ENCODE measurements at places on chromosomes 12 and 14.

DNA sequence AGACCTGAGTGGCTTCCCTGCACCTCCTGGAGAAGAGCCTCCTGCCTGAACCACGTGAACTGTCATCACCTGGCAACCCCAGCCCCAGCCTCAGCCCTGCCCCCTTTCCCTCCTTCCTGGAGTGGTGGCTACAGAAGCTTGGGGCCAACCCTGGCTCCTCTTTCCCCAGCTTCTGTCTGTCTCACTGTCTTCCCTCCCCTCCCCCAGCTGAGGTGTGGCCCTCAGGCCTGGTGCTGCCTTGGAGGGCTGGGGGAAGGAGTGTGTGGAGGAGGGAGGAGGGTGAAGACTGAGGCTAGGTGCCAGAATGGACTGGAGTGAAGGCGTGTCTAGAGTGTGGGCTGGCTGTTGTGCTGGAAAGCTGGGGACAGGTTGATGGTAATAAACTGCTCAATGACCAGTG is 9.7 kb downstream of the NFATC4 start:
- DNase-seq: no peak

DNA sequence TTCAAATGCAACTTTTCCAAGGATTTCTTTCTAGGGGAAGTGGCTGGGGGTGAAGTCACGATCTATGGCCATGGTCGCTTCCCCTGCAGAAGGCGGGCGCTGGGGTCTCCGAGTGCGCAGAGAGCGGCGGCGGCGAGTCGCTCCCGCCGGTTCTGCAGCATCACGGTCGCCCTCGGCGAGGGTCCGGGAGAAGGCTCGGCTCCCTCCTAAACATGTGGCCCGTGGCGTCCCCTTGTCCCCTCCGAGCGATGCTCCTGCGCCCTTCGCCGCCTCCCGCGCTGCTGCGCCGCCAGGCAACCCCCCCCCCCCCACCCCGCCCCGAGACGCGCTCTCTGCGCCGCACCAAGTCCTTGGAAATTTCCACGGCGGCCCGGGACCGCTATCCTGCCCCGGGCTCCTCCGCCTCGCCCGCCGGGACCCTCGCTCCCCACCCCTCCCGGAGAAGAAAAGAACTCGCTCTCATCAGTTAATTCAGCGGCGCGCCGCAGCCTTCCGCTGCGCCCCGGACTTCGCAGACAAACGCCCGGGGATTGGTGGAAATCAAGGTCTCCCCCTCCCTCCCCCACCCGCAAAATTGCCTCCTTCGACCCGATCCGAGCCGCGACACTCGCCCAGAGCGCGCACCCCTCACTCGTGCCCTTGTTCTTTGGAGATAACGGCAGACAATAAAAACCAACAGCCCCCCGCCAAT is at the start of gene ST8SIA1:
Gene ST8SIA1 (minus strand): TSS at position 298 of the 691 bp plus-strand sequence. CDS start 475 bp downstream, outside the sequence.
- DNase-seq: peak; percentile 66

- no peak for DNase-seq
Observed at GRCh38 chr12:1819571-1819970, 794 bp upstream of the LRTM2 start.

DNA sequence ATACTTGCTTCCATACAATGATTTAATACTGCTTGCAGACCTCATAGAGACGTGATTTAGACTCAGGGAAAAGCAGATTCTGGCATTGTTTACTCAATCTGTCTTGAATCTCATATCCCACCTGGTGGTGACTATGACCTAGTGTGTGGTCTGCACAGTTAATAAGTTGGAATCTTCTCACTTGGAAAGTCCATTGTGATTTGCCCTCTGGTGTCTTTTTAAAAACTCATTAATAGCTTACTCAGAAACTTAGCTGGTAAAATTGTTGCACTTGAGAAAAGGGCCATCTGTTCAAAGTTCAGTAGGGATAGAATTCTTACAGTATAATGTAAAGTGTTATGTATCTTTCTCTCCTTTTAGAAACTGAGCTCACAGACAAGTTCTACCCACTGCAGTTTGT is 106.0 kb downstream of the PELI2 start:
- no peak for DNase-seq

All from T-helper 2 cell (primary cell).